ENCODE measurements at places on chromosomes 7 and 10.

DNA sequence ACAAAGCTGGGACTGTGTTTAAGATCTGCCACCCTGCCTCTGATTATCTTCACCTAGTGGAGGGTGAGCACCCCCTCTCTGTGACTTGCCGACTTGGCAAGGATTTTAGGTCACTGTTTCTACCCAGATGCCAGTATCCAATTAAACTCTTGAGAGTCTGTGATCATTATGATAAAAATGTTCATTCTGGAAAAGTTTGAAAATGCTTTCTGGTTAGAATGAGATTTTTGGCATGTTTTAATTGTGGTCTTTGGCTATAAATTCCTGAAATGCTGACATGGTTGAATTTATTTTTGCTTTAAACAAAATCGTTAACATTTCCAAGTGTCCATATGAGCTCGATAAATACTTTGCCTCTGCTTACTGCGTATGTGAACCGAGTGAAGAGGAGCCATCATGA, 221.4 kb downstream of the BICC1 start:
- no peak for DNase-seq

DNA sequence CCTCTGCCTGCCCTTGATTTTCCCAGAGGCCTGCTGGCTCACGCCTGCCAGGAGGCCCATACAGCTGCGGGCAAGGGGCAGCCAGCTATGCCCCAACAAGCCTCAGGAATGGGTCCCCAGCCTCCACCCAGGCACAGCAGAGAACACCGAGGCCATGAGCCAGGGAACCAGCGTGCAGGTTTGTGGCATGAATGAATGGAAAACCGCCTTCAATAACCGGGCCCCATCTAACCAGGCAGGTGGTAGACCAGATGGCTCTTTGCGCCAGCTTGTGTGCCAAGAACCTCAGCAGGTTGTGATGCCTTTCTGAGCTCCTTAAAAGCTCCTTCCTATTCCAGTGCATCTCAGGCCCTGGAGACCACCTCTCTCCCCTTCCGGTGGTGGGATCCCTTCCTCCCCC, 50.2 kb downstream of the ELFN1 start:
- DNase-seq = no peak

DNA sequence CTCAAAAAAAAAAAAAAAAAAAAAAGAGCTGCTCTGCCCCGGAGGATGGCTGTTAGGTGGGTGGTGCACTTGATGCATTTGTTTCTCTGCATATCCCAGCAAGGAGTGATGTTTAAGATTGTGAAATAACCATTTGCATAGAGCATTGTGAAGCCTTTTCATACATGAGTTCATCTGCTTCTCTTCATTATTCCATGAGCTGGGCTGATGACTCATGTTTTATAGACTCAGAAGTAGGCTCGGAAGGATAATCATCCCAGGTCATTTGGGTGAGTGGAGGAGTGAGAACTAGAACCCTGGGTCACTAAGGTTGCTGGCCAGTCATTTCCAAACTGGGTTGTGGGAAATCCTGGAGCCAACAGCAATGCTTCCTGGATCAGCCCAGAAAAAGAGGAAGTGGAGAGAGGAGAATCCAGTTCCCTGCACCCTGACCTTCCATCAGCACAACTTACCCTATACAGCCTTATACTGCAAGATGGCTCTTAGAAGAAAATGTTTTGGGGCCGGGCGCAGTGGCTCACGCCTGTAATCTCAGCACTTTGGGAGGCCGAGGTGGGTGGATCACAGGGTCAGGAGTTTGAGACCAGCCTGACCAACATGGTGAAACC, 45.3 kb downstream of the TACC2 start:
- DNase-seq = no peak

GRCh38 chr10:131901181-131901829, 497 bp downstream of the PPP2R2D start:
- peak; percentile 54 for DNase-seq

DNA sequence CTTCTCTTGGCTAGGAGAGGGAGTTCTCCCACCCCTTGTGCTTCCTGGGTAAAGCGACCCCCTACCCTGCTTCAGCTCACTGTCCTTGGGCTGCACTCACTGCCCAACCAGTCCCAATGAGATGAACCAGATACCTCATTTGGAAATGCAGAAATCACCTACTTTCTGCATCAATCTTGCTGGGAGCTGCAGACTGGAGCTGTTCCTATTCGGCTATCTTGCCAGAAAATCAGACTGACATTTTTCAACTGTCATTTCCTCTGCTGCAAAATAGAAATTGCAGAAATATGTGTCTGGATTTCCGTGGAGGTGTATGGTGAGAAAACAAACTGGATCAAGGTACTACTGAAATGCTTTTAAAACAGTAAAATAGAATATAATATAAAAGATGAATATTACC, 43.0 kb upstream of the CYP2C18 start:
- DNase-seq = no peak

- no peak for DNase-seq
These were observed 49.5 kb upstream of the PITRM1 start for GRCh38 chr10:3222068-3222467.

GRCh38 chr7:40098810-40099209, 35.6 kb downstream of the MPLKIP start:
- DNase-seq = no peak

GRCh38 chr10:5862360-5862961, 27.2 kb downstream of the ANKRD16 start:
- DNase-seq = no peak

DNA sequence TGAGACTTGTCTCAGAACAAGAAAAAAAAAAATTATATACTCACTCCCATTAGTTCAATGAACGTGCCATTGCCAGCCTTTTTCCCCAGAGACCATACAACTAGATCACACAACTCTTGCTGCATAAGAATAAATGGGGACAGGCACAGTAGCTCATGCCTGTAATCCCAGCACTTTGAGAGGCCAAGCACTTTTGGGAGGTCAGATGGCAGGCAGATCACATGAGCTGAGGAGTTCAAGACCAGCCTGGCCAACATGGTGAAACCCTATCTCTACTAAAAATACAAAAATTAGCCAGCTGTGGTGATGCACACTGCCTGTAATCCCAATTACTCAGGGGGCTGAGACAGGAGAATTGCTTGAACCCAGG, 13.6 kb downstream of the PDLIM1 start:
- DNase-seq = no peak

- DNase-seq = peak; percentile 69
These were observed 8.9 kb downstream of the ANXA11 start for GRCh38 chr10:80196270-80196949.

DNA sequence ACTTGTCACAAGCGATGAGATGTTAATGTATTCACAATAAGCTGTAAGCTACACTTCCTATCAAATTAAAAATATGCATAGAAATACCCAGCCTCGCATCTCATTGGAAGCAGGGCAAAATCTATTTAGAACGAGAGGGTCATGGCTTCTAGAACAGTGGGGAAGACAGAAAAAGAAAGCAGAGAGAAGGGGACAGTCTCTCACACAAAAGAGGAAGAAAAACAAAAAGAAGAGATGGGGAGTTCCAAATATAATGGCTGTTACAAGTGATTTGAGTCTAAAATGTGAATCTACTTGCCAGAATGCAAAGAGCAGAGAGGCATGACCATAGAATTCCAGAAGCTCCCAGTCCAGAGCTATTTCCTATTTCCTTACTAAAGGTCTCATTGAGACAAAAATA, 13.8 kb downstream of the LRRN3 start:
- no peak for DNase-seq

DNA sequence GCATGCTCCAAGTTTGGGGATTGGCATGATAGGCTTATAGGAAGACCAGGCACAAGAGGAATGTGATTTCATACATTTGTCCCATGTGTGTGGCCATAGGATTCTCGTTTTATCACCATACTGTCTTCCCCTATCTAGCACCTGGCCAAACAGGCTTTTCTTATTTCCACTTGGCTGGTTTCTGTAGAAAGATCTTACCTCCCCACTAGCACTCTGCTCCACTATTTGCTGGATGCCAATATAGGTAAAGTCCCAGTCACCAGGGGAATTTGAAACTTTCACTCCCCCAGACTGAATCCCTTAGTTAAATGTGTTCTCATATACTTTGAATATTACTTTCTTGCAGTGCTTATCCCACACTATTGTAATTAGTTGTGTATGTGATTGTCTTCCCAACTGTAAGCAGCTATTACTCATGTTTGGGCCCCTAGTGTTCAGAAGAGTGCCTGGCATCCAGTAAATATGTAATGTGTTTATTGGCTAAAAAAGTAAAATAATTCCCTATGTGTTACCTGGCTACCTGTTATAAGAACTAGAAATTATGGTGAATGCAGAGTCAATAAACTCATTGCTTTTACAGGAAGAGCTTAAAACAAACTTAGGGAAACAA, 109.0 kb downstream of the LRMDA start:
- no peak for DNase-seq

GRCh38 chr10:79319115-79319771, 28.0 kb upstream of the PPIF start:
- DNase-seq = no peak

DNA sequence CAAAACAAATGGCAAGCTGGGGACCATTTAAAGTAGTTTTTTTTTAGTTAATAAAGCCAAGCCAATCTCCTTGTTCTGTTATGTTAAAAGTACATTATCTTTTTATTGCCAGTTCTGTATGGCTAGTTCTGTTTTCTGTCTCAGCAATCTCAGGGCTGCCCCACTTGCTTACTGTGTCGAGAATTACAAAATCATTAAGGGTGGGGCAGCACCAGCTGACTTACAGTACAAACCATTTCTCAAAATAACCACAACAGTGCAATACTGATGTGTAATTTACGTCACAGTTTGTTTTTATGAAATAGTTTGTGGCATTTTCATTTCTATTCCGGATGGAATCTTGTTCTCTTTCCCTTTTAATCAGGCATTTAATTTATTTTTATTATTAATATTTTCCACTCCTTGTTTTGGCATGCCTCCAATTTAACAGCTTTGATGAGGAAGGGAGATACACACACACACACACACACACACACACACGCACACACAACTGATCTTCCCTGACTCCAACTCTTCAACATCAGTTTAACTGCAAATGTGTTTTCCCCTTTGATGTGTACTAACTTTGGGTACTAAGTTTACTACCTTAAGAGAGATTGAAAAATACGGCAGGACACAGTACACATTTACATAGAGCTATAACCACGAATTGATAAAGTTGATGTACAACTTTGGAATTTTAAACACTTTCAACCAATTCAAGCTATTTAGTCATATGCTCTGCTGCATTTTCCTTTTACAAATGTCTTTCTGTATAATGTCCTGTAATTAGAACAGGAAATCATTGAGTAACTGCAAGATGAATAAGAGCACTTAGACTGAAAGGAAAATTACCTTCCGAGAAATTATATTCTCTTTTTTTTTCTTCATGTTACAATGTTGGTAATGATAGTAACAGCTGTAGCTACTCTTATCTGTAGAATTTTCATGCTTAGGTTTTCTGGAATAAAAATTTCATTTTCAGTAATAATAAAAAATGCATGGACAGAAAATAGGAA, 91.5 kb downstream of the ARID5B start:
- peak; percentile 88 for DNase-seq

- no peak for DNase-seq
These were observed 741 bp downstream of the GPR85 start for GRCh38 chr7:113085781-113086390.

DNA sequence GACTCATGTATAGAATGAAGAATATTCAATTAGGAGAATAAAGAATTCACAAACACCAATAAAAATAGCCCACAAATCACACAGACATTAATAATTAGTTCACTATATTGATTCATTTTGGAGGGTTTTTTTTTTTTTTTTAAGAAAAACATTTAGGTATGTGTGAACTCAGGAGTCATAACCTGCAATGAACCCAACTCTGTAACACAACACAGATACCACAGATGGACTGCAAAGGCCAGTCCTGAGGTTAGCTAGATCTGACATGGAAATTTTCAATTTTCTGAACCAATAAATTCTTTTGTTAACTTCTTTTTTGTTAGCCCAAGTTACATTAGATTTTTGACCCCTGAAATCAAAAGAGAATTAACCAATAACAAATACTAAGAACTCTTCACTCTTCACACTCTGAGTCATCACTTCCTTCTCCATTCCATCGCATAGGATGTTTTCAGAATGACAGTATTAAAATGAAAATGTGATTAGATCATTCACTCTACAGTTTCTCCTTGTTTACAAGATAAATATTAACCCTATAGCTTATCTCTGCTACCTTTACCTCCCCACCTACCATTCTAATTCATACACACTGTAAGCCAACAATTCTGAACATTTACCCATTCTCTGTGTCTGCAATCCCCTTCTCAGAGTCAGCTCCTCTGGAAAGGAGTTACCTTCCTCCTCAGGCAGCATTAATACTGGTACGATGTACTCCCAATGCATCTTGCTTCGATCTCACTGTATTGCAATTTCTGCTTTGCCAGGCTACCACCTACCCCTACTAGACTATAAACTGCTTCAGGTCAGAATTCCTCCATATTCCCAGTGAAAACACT, 141.5 kb downstream of the LRRN3 start:
- DNase-seq = no peak

DNA sequence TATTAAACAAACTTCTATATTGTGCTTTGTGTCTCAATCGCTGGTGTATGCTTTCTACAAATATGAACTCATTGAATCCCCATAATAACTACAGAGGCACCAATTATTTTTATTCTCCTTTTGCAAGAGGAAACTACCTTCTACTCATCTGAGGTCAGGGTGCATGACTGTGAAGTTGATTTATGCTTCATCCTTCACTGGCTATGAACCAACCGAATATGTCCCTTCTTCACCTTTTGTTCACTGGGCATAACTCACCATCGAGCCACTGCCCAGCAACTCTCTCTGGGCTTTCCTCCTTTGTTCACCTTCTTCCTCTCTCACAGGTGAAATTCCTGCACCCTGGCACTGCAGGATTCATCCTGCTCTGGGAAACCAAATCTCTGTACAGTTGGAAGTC, 61.3 kb upstream of the PFKP start:
- DNase-seq = no peak

DNA sequence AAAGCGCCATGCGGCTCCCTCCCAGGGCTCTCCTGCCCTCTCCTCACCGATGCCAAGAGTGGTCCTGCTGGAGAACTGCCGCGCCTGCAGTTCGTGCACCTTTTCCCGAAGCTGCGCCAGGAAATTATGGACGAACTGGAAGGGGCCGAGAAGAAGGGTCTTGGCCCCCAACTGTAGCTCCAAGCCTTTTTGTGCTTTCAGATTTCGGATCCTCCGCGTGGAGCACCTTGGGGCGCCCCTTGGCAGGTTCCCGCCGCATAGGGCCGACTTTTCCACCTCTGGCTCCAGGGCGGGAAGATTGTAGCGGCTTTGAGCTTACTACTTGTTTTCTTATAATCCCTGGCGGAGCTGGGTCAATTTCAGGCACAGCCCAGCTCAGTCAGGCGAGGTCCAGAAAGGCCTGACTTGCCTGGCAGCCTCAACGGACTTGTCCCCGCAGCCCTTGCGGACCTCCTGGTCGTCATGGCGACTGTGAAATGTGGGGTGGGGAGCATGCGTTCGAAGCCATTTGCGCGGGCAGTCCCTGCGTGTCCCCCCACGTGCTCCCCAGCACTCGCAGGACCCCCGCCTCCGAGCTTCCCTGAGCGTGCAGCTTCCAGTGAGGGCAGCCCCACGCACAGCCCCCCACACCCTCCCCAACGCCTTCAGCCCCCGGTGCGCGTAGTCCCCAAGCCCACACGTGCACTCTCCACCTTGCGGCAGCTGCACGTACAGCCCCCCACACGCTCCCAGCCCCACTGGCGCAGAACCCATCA, 129.9 kb downstream of the KBTBD2 start:
- DNase-seq = no peak

Data from CD4-positive, alpha-beta T cell treated with Interleukin-4 for 1 hour (primary cell).